ENCODE measurements at places on chromosomes 12 and 14. TPM values are rescaled to one million over a fixed set of nuclear protein-coding genes. Genes with fewer than 3 reads are reported as not detected.

DNA sequence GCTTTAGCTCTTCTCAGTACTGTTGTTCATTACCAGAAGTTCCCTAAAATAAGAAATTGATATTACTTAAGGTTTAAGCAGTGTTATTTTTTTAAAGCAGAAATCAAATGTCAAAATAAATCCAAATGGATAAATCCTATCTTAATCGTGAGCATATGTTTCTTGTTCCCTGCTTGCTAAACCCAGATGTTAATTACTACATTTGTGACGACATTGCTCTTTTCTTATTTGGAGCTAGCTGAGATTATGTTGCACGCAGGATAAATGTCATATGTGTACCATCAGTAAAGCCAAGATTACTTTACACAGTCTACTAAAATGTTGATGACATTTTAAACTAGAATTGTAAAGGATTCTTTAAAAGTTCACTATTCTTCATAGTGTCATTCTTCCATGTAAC, 157.5 kb downstream of the PLCZ1 start:
- DNase-seq = no peak
- no peak overlapping the region for H3K27ac ChIP-seq
- H3K27me3 ChIP-seq = no peaks in the 10 kb centered on the region
- no peaks in the 10 kb centered on the region for H3K36me3 ChIP-seq

- no peaks in the 10 kb centered on the region for H3K4me1 ChIP-seq
- no peaks in the 10 kb centered on the region for H3K27me3 ChIP-seq
- H3K36me3 ChIP-seq = peaks cover 16% of the 10 kb centered on the region
- no peak overlapping the region for H3K27ac ChIP-seq
Measured at GRCh38 chr14:77516126-77516525, 17.5 kb upstream of the ISM2 start.

DNA sequence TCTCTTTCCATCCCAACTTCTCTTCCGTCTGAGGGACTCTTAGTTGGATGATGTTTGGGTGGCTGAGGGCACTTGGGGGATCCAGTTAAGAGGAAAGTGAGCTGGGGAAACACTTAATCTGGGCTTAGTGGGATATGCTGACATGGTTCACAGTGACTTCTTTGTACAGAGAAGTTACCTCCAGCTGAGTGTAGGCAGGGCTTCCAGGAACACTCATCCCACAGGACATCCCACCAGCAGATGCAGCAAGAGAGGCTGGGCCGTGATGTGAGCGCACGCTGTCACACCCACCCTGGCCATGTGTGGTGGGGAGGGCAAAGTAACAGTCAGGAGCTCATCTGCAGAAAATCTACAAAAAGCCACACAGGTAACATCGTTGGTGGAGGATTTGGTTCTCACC, 832 bp upstream of the CACNA2D4 start:
- DNase-seq = no peak
- H3K27me3 ChIP-seq = no peaks in the 10 kb centered on the region
- no peaks in the 10 kb centered on the region for H3K36me3 ChIP-seq
- H3K27ac ChIP-seq = no peak overlapping the region
- no peak overlapping the region for H3K4me3 ChIP-seq
- peaks cover 16% of the 10 kb centered on the region for H3K4me1 ChIP-seq

GRCh38 chr12:49036029-49036428, 17.5 kb upstream of the PRKAG1 start:
- no peak overlapping the region for H3K4me3 ChIP-seq
- no peaks in the 10 kb centered on the region for H3K4me1 ChIP-seq
- no peak overlapping the region for H3K27ac ChIP-seq
- DNase-seq = no peak

DNA sequence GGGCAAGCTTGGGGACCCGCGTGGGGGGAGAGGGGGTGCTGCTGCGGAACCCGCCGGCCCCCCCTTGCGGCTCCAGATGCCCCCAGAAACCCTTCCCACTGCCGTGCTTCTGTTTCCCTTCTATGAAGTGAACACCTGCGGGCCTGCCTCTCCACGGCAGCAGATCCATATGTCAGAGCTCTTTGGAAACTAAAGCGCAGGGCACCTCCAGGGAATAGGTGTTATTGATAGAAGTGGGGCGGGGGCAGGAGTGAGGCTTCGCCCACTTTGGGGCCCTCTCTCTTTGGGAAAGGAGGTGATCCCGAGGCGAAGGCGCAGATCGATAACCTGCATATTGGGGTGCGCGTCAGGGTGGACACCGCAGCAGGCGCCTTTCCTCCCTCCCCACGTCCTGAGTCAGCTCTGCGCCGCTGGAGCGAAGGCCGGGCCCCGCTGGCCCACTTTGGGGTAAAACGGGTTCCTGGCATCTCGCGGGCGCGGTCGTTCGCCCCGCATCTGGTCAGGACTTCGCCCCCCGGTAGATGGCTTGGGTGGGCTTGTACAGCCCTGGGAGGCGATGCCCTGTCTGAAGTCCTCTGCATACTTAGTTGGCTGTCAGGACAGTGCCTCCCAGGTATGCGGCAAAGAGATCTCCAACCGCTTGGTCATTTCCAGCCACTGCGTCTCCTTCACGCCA, 524 bp downstream of the KMT5A start:
- H3K36me3 ChIP-seq = no peaks in the 10 kb centered on the region
- H3K4me1 ChIP-seq = peaks cover 22% of the 10 kb centered on the region
- no peaks in the 10 kb centered on the region for H3K27me3 ChIP-seq
- peak overlapping the region; percentile 83 for H3K27ac ChIP-seq
- peak overlapping the region; percentile 70 for H3K4me3 ChIP-seq
- peak; percentile 69 for DNase-seq

DNA sequence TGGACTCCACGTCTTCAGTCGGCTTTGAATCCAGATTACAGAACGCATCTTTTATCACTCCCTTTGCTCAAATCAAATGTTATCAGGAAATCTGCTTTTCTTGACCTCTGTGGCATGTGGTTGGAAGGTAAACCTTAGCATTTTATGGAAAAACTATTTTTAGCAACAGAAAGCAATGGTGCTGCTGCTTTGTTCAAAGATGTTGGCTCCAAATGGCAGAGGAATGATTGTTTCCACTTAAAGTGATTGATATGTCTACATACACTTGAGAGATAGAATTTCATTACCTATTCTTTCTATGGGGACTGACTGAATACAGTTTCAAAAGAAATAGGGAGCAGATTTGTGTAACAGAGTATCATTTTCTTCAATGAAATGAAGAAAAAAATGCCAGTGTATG, 761.2 kb downstream of the NOVA1 start:
- no peak overlapping the region for H3K4me3 ChIP-seq
- no peak for DNase-seq
- H3K27me3 ChIP-seq = no peaks in the 10 kb centered on the region
- H3K27ac ChIP-seq = no peak overlapping the region

DNA sequence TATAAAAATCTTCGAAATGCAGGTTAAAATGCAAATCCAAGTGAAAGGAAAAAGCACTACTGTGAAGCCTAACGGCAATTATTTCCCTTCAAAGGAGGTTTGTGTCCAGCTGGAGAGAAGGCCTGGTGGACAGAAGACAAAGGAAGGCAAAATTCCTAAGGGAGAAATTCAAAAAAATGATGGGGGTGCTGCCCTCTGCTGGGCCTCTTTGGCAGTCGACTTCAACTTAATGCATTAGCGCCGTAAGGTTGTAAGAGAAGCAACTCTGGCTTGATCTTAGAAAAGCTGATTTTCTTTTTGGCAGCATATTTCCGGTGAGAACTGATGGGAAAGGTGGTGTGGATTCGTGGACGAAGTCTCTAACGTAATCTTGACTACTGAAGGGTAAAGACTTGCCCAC, 34.3 kb upstream of the CHFR start:
- DNase-seq = no peak
- H3K4me1 ChIP-seq = no peaks in the 10 kb centered on the region
- H3K27me3 ChIP-seq = no peaks in the 10 kb centered on the region
- H3K27ac ChIP-seq = no peak overlapping the region
- peaks cover 10% of the 10 kb centered on the region for H3K36me3 ChIP-seq
- H3K4me3 ChIP-seq = no peak overlapping the region

DNA sequence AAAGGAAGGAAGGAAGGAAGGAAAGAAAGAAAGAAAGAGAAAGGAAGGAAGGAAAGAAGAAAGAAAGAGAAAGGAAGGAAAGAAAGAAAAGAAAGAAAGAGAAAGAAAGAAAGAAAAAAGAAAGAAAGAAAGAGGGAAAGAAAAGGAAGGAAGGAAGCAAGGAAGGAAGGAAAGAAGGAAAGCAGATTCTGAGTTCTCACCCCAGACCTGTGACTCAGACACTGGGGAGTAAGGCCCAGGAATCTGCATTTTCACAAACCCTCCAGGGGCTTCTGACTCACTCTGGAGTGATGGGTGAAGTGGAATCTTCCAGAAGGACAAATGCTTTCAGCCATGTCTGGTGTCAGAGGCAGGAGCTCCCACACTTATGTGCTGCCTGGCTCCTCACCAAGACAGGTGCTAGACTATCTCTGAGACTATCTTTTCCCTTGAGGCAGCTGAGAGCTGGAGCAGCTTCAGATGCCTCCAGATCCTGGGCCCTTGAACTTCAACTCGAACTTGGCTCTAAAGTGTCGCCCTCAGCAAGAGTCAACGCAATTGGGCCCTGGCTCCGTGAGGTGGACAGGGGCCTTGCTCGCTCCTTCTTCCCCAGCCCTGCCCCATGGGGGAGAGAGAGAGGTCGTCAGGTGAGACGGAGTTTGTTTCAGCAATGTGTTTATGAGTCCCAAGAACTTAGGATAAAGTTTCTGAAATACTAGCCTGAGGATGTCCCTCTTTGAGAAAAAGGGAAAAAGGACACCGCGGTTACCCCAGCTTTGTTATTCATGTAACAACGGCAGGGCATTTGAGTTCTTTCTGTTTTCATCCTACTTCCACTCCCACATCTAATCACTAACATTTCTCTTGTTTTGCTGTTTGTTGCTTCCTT, 19.8 kb upstream of the SCARB1 start:
- H3K4me1 ChIP-seq = no peaks in the 10 kb centered on the region
- no peaks in the 10 kb centered on the region for H3K36me3 ChIP-seq
- H3K27ac ChIP-seq = no peak overlapping the region
- no peaks in the 10 kb centered on the region for H3K27me3 ChIP-seq
- no peak overlapping the region for H3K4me3 ChIP-seq
- DNase-seq = no peak

DNA sequence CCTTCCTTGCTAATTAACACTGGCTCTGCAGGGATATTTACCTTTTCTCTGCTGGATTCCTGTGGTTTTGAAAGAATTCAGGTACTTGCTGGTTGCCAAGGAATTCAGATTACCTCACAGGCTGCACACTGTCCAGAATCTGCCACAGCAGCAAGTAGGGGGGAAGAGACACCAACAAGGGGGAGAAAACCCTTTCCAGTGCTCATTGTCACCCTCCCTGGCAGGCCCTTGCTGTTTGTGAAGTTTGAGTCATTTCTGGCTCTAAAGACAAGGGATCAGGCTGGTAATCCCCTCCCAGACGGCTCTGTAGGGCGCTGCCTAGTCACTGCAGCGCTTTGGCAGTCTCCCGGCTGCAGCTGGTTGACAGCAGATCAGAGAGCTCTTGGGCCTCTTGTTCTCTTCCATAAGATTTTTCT, 50.8 kb downstream of the TTLL5 start:
- no peaks in the 10 kb centered on the region for H3K4me1 ChIP-seq
- DNase-seq = peak; percentile 80
- no peaks in the 10 kb centered on the region for H3K36me3 ChIP-seq
- no peak overlapping the region for H3K4me3 ChIP-seq
- peak overlapping the region; percentile 72 for H3K27ac ChIP-seq

- no peaks in the 10 kb centered on the region for H3K36me3 ChIP-seq
- H3K4me1 ChIP-seq = no peaks in the 10 kb centered on the region
- H3K27me3 ChIP-seq = no peaks in the 10 kb centered on the region
- peak overlapping the region; percentile 79 for H3K27ac ChIP-seq
- peak; percentile 84 for DNase-seq
Measured at GRCh38 chr12:11718768-11719253, 69.3 kb downstream of the ETV6 start.

- peak overlapping the region; percentile 54 for H3K27ac ChIP-seq
- peaks cover 14% of the 10 kb centered on the region for H3K36me3 ChIP-seq
Measured at GRCh38 chr12:22533155-22533554, 11.2 kb downstream of the C2CD5 start.

GRCh38 chr12:29743077-29743476, 40.7 kb downstream of the TMTC1 start:
- DNase-seq = no peak
- H3K27me3 ChIP-seq = no peaks in the 10 kb centered on the region
- no peak overlapping the region for H3K27ac ChIP-seq
- H3K4me3 ChIP-seq = no peak overlapping the region
- no peaks in the 10 kb centered on the region for H3K36me3 ChIP-seq

GRCh38 chr12:121390856-121391255, 9.1 kb upstream of the RNF34 start:
- no peaks in the 10 kb centered on the region for H3K4me1 ChIP-seq
- no peaks in the 10 kb centered on the region for H3K36me3 ChIP-seq
- no peaks in the 10 kb centered on the region for H3K27me3 ChIP-seq

DNA sequence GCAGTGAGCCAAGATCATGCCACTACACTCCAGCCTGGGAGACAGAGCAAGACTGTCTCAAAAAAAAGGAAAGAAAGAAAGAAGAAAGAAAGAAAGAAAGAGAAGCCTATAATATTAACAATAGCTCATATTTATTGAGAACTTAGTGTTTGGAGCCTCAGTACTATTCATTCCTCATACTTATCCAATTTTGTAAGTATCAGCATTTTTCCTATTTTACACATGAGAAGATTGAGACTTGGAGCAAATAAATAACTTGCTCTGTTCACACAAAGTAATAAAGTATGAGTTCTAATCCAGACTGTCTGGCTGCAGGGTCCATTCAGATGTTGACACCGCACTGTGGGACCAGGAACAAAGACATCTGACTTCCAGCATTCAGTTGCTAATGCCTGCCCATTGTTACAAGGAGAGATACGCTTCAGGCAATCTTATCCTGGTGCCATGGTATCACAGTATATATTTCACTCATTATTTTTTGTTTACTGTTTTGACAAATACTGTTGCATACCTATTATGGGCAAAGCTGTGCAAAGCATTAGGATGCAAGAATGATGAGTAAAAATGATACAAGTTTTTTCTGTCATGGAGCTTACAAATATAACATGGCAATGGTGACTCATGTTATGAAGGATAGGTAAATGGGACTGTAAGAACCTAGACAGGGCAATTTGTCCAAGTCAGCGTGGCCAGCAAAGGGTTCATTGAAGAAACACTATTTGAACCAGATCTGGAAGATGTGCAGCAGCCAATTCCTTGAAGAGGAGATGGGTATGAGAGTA, 21.4 kb upstream of the TMTC2 start:
- no peak overlapping the region for H3K4me3 ChIP-seq
- H3K36me3 ChIP-seq = no peaks in the 10 kb centered on the region
- no peak for DNase-seq
- peaks cover 7% of the 10 kb centered on the region for H3K4me1 ChIP-seq

DNA sequence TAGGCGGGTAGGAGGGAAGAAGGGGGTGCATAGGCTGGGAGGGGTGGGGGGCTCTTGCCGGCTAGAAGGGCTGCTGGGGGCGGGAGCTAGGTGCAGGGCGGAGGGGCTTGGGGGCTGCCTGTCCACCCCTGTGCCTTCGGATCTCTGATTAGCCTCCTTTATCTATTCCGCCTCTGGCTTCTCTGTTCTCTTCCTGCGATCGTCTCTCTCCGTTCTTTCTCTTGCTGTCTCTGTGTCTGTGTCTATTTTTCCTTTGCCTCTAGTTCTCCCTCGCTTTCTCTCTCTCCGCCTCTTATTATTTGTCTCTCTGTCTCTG, 166.7 kb upstream of the LHX5 start:
- no peak overlapping the region for H3K4me3 ChIP-seq
- no peaks in the 10 kb centered on the region for H3K36me3 ChIP-seq
- H3K27ac ChIP-seq = no peak overlapping the region
- no peaks in the 10 kb centered on the region for H3K4me1 ChIP-seq
- H3K27me3 ChIP-seq = peaks cover 6% of the 10 kb centered on the region

GRCh38 chr12:127588249-127588648, 678.7 kb upstream of the TMEM132C start:
- no peaks in the 10 kb centered on the region for H3K36me3 ChIP-seq
- no peak overlapping the region for H3K27ac ChIP-seq
- no peak for DNase-seq
- no peaks in the 10 kb centered on the region for H3K27me3 ChIP-seq

DAO gene
- not detected for total RNA-seq

CBX5 gene
- total RNA-seq = 24.3 TPM

ATF7IP gene
- 27.7 TPM for total RNA-seq

RD3L gene
- total RNA-seq = not detected

LRIG3 gene
- total RNA-seq = 58.1 TPM

ING4 gene
- total RNA-seq = 85.9 TPM
